CD4-positive, alpha-beta T cell treated with Interleukin-4 for 4 hours (primary cell): ENCODE measurements at places on chromosomes 5 and 9.

GRCh38 chr5:179150011-179150410, 89.8 kb downstream of the ZNF354C start:
- DNase-seq, result no peak

DNA sequence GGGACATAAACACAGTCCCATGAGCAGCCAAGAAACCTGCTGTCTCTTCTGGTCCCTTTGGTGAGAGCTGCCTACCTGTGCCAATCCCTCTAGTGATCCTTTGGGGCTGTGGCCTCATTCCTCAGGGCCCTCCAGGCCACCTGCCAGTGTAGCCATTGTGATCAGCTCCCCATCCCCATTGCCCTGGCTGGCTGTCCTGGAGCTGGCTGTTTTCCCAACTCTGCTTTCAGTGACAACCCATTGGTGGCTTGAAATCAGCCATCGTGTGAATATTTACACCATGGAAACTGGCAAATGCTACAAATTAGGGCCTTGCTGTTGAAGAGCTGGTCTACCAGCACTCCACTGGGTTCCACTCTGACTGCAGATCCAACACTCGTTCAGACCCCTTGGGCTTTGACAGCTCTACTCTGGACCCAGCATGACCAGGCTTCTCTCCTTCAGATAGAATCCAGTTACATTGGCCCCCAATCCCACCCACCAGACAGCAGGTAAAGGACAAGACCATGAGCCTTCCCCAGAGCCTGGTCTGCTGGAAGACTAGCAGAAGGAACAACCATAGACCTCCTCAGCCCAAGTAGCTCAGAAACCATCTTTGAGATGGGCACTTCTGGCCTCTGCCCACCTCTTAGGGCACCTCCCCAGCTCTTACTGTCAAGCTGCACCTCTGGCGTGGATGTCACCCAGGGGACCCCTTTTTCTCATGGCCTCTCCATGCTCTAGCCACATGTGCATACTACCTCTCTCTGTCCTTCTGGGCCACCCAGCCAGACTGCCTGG, 69.2 kb upstream of the NEK6 start:
- DNase-seq, result no peak

DNA sequence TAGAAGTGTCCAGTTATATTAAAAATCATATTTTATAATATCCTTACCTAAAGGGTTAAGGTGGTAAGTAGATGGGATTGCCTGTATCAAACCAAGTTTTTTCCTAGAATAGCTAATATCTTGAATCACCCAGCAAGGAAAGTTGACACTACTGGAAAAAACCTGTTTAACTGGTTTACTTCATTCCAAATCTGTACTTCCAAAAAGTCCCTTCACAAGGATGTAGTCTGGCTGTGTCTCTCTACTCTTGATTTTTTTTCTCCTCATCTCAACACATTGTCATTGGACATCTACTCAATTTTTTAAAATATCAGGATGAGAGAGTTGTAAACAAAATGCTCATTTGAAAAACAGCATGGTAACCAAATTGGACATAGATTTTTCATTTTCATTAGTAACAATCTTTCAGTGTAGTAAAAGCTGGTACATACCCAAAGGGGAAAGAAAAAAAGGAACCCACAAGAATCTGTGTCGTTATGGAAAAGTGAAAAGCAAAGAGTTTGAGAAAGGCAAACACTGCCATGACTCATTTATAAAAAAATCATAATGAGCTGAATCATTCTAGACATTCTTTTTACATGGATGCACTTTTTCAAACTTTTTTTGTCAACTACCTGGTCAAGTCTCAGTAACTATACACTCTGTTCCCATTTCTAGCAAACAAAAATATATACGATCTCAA, 173.5 kb downstream of the GLIS3 start:
- no peak for DNase-seq

DNA sequence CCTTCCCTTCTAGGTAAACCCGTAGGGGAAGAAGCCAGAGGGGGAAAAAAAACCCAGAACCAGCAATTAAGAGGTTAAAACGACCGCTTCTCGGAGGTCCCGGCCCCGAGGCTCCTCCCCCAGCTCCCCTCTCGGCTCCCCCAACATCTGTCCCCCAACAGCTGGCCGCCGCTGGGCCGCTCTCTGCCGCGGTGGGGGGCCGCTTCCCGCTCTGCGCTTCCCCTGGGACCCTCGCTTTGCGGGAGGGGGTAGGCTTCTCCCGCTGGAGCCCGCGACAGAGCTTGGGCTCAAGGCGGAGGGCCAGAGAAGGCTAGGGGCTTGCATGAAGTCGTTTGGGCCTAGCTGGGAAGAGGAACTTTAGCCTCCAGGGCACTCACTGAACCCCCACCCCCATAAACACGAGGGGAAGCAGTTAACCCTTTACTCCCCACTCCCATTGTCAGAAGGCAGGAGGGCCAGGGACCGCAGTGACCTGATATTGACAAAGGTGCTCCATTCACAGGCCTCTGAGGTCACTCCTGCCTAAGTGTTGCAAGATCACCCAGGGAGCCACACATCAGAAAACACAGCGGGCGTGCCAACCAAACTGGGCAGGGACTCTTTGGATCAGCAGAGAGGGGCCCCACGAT, 7.5 kb downstream of the LHX6 start:
- DNase-seq, result no peak

- no peak for DNase-seq
Measured at GRCh38 chr5:118628660-118629354, 359.5 kb downstream of the DTWD2 start.

GRCh38 chr5:175887463-175887862, 16.1 kb downstream of the CPLX2 start:
- no peak for DNase-seq
